ENCODE measurements at places on chromosomes 4 and X. TPM values are rescaled to one million over a fixed set of nuclear protein-coding genes. Genes with fewer than 3 reads are reported as not detected.

The AR gene
- total RNA-seq: 3.6 TPM

The GUCY1A1 gene
- not detected for total RNA-seq

The SLC16A2 gene
- total RNA-seq: 20.8 TPM

The TKTL2 gene
- not detected for total RNA-seq

The RIPPLY1 gene
- not detected for total RNA-seq

The SHROOM4 gene
- not detected for total RNA-seq

The NALF2 gene
- 5.7 TPM for total RNA-seq

The C1QTNF7 gene
- not detected for total RNA-seq

The GSX2 gene
- not detected for total RNA-seq

The ATP10D gene
- total RNA-seq: 2.0 TPM

The TMPRSS11B gene
- total RNA-seq: not detected

The RHOXF2 gene
- total RNA-seq: not detected

The MAML3 gene
- total RNA-seq: 17.6 TPM

The KLHL5 gene
- total RNA-seq: 61.0 TPM

The PLRG1 gene
- 48.8 TPM for total RNA-seq

The SPACA5 gene
- not detected for total RNA-seq

The HUWE1 gene
- 85.1 TPM for total RNA-seq

The XAGE1A gene
- total RNA-seq: 21.1 TPM

The VCX gene
- total RNA-seq: not detected

The NLGN4X gene
- total RNA-seq: 0.04 TPM

The GABRG1 gene
- total RNA-seq: not detected

The CACNA1F gene
- not detected for total RNA-seq

The CABS1 gene
- total RNA-seq: not detected

The TMEM255A gene
- 0.33 TPM for total RNA-seq

The STATH gene
- total RNA-seq: not detected

The ANKRD50 gene
- total RNA-seq: 4.3 TPM

The ADAMTS3 gene
- total RNA-seq: not detected

Measured in A549 treated with dexamethasone at 1 μM for 4 hours (cell line).